ENCODE measurements at places on chromosomes 7 and 10. TPM values are rescaled to one million over a fixed set of nuclear protein-coding genes. Genes with fewer than 3 reads are reported as not detected.

VDAC2 gene
- 121 TPM for total RNA-seq

PAPOLB gene
- 1.5 TPM for total RNA-seq

CALHM1 gene
- not detected for total RNA-seq

HTR7 gene
- total RNA-seq, result 1.2 TPM

GPR26 gene
- total RNA-seq, result 1.4 TPM

SAMD9L gene
- 13.8 TPM for total RNA-seq
